CD8-positive, alpha-beta memory T cell (primary cell): ENCODE measurements at places on chromosomes 3 and 15. TPM values are rescaled to one million over a fixed set of nuclear protein-coding genes. Genes with fewer than 3 reads are reported as not detected.

The JMJD7 gene
- polyA plus RNA-seq: 25.5 TPM

The CPA3 gene
- polyA plus RNA-seq: not detected

The NR2F2 gene
- polyA plus RNA-seq: not detected

The GPR62 gene
- polyA plus RNA-seq: not detected

The CNTN3 gene
- not detected for polyA plus RNA-seq

The RPL14 gene
- polyA plus RNA-seq: 1,404 TPM

The PLA1A gene
- polyA plus RNA-seq: not detected

The STAB1 gene
- 0.05 TPM for polyA plus RNA-seq

The CTSH gene
- 68.7 TPM for polyA plus RNA-seq

The ZNF619 gene
- polyA plus RNA-seq: 3.5 TPM

The SPINK8 gene
- not detected for polyA plus RNA-seq

The CHDH gene
- not detected for polyA plus RNA-seq

The LEKR1 gene
- 0.56 TPM for polyA plus RNA-seq

The HHLA2 gene
- polyA plus RNA-seq: 0.46 TPM

The GSK3B gene
- polyA plus RNA-seq: 20.0 TPM

The SPATA12 gene
- not detected for polyA plus RNA-seq

The RBMS3 gene
- 0.21 TPM for polyA plus RNA-seq

The TMEM45A gene
- not detected for polyA plus RNA-seq

The SAMD7 gene
- not detected for polyA plus RNA-seq

The PRSS50 gene
- polyA plus RNA-seq: 0.13 TPM

The SIDT1 gene
- 23.9 TPM for polyA plus RNA-seq

The KNG1 gene
- not detected for polyA plus RNA-seq

The HIGD2B gene
- not detected for polyA plus RNA-seq

The B3GNT5 gene
- polyA plus RNA-seq: not detected

The TMEM158 gene
- polyA plus RNA-seq: not detected

The FEZF2 gene
- not detected for polyA plus RNA-seq

The PRTG gene
- not detected for polyA plus RNA-seq

The HESX1 gene
- polyA plus RNA-seq: not detected

The MORF4L1 gene
- 272 TPM for polyA plus RNA-seq

The SLC12A1 gene
- polyA plus RNA-seq: not detected

The GOLGA8G gene
- not detected for polyA plus RNA-seq

The CDHR4 gene
- not detected for polyA plus RNA-seq

The LRRC34 gene
- polyA plus RNA-seq: 0.33 TPM

The RBP2 gene
- polyA plus RNA-seq: not detected

The SLC24A5 gene
- not detected for polyA plus RNA-seq

The AHSG gene
- not detected for polyA plus RNA-seq

The DPP8 gene
- polyA plus RNA-seq: 52.9 TPM

The TJP1 gene
- polyA plus RNA-seq: not detected

The CISH gene
- 92.8 TPM for polyA plus RNA-seq

The ULK4 gene
- polyA plus RNA-seq: 10.4 TPM

The ELL3 gene
- polyA plus RNA-seq: 0.24 TPM

The TM4SF4 gene
- not detected for polyA plus RNA-seq

The RTP1 gene
- not detected for polyA plus RNA-seq

The GHSR gene
- not detected for polyA plus RNA-seq
